ENCODE measurements at places on chromosomes 5 and 9. TPM values are rescaled to one million over a fixed set of nuclear protein-coding genes. Genes with fewer than 3 reads are reported as not detected.

The MEIKIN gene
- 0.12 TPM for polyA plus RNA-seq

The PRSS3 gene
- 165 TPM for polyA plus RNA-seq

The CNTNAP3 gene
- 4.5 TPM for polyA plus RNA-seq

The ADAMTS16 gene
- not detected for polyA plus RNA-seq

The ATP10B gene
- polyA plus RNA-seq, result 6.6 TPM

The ASS1 gene
- 79.5 TPM for polyA plus RNA-seq

The ELOVL7 gene
- 2.2 TPM for polyA plus RNA-seq

The ECSCR gene
- polyA plus RNA-seq, result 3.1 TPM

The LRRC26 gene
- polyA plus RNA-seq, result 0.24 TPM

The OR1Q1 gene
- polyA plus RNA-seq, result not detected

The SGCD gene
- 0.84 TPM for polyA plus RNA-seq

The SOHLH1 gene
- polyA plus RNA-seq, result not detected

The IRX2 gene
- 2.1 TPM for polyA plus RNA-seq

The APBA1 gene
- 1.3 TPM for polyA plus RNA-seq

The C9orf153 gene
- polyA plus RNA-seq, result 0.02 TPM

The PCDHGA11 gene
- 0.44 TPM for polyA plus RNA-seq

The TSSK1B gene
- 0.20 TPM for polyA plus RNA-seq

The CLIC3 gene
- 351 TPM for polyA plus RNA-seq

The SHC3 gene
- 0.35 TPM for polyA plus RNA-seq

Data from esophagus (tissue), 2 donors.